AG10803 (cell line): ENCODE measurements at places on chromosomes 7 and 10.
A peak's percentile ranks its signal among the peaks of the same experiment; 100 is the strongest.

- no peak for DNase-seq
Observed at GRCh38 chr7:19403691-19404090, 258.5 kb upstream of the FERD3L start.

GRCh38 chr7:23956772-23957576 is 247.0 kb downstream of the STK31 start:
- DNase-seq: no peak

DNA sequence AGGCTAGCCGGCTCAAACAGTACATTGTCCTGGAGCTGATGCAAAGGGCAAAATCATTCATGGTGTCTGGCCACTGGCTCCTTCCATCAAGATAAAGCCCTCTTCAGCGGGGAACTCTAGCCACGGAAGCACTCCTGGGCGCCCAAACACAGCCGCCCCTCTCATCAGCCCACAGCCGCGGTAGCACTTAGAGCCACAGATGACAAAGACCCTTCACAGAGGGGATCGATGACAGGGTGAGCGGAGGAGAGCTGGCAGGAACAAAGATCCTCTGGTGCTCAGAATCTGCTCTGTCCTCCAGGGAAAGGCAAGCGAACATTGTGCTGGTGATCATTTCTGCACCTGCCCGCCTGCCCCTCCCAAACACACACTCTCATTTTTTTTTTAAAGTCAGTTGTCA is 222.2 kb upstream of the NRP1 start:
- DNase-seq: no peak

DNA sequence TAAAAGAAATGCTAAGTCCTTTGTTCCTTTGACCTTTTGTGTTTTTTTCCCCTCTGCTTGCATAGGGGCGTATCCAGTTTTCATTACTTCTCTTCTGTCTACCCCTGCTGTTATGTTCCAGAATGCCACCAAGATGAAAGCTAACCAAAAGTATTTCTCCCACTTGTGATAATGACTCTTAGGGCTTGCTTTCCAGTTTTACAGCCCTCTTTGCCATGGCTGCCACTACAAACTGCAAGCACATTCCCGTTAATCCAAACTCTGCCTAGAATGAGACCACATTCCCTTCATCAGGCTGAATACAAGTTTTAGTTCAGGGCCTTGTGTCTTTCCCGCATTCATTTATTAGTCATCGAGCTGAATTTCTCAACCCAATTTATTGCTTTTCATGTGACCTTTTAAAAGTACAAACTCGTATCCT is 23.6 kb upstream of the CD36 start:
- peak; percentile 78 for DNase-seq

DNA sequence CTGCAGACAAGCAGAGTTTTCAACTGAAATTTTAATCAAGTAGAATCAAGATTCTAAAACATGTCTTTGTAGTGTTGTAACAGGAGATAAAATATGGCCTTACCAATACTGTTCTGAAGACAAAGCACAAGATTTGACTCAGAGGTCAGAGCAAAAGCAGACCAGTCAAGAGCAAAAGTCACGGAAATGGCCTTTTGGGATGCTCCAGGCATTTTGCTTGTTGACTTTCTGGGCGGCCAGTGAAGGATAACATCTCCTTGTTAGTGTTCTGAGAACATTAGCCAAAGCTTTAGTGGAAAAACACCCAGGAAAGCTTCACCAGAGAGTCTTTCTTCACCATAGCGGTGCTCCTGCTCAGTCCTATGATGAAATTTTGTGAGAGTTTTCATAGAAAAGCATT is 590.6 kb downstream of the ARL4A start:
- DNase-seq: no peak

DNA sequence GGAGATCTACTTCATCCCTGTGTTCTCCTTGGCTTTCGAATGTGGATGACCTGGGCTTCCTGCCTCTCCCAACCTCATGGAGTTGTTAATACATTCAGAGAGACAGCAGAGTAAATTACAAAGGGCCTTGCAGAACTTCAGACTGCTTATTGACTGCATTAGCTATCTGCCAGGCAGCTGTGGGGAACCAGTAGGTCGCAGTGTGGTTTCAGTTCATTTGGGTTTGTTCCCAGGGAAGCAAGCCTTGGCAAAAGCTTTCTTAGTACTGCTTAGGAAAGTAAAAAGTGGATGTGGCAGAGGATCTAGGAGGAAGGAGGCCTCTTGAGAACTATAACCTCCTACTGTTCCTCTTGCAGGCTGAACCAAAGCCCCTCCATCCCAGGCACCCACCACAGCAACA is 9.2 kb downstream of the NPFFR1 start:
- peak; percentile 89 for DNase-seq

DNA sequence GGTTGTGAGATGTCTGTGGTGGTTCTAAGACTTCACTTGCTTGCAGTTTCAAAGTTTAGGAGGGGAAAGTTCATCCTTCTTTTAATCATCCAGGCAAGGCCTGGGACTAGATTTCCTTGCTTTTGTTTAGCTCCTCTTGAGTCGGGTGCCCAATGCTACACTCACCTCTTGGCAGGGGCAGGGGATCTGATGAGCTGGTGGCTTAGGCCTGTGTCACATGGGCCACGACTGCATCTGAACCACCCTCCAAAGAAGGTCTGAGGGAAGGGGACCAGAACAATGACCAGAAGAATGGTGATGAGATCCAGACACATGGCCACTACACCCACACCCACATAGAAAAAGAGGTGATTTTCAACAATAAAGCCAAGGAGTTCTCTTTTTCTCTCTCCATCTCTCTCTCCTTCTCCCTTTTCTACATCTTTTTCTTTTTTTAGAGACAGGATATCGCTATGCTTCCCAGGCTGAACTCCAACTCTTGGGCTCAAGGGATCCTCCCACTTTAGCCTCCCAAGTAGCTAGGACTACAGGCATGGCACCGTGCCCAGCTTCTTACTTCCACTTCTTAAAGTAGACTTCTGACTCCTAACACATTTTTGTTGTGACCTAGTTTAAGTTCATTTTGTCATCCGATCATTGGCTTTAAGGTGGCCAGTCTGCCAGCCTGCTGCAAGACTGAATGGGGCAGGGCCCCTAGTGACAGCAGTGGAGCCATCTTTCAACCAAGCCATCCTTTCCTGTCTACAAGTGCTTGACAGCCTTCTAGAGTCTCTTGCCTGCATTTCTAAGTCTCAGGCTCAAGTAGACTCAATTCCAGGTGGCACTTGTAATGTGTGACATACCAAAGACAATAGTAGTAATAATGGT is 350.9 kb downstream of the RNLS start:
- peak; percentile 45 for DNase-seq

- DNase-seq: no peak
Observed at GRCh38 chr10:70544431-70545340, 57.9 kb downstream of the PRF1 start.

DNA sequence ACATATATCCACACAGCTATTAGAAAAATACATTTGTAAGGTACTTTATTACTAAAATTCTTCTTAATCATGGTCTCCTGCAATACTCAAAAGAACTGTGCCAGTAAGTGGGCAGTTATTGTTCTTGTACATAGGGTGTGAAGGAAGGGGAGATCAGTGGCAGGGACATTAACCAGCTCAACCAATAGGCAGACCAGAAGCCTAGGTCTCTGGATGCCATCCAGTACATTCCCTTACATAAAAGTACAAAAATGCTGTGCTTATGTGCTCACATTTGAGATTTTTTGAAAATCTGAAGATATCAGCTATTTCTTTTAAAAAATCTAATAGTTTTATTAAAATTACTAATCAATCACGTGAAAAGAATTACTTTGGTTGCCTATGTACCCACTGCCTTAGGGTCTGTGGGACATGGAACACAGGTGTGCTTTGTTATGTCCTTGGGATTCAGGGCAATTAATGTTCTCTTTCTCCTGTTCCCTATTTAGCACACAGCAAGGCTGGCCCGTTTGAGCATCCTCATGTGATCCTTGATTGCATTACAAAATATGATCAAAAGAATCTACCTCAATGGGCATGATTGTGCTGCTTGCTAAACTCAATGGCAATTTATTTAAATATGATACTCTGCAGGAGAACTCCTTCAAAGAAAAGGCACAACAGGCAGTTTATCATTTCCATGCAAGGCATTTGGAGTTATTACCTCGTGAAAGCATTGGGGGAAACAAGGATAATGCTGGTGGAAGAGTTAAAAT is 22.7 kb downstream of the TWIST1 start:
- DNase-seq: no peak

DNA sequence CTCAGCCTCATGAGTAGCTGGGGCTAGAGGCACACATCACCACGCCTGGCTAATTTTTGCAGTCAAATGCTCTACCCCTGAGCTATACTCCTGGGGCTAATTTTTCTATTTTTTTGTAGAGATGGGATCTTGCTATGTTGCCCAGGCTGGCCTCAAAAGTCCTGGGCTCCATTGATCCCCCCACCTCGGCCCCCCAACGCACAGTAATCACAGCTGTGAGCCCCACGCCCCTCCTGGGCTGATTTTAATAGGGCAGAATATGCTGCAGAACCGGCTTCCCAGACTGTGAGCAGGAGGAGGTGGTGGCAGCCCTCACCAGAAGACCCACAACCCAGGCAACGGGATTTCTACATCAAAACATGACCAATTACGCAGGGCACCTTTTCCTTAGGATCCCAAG is 15.2 kb downstream of the BRAT1 start:
- DNase-seq: no peak

DNA sequence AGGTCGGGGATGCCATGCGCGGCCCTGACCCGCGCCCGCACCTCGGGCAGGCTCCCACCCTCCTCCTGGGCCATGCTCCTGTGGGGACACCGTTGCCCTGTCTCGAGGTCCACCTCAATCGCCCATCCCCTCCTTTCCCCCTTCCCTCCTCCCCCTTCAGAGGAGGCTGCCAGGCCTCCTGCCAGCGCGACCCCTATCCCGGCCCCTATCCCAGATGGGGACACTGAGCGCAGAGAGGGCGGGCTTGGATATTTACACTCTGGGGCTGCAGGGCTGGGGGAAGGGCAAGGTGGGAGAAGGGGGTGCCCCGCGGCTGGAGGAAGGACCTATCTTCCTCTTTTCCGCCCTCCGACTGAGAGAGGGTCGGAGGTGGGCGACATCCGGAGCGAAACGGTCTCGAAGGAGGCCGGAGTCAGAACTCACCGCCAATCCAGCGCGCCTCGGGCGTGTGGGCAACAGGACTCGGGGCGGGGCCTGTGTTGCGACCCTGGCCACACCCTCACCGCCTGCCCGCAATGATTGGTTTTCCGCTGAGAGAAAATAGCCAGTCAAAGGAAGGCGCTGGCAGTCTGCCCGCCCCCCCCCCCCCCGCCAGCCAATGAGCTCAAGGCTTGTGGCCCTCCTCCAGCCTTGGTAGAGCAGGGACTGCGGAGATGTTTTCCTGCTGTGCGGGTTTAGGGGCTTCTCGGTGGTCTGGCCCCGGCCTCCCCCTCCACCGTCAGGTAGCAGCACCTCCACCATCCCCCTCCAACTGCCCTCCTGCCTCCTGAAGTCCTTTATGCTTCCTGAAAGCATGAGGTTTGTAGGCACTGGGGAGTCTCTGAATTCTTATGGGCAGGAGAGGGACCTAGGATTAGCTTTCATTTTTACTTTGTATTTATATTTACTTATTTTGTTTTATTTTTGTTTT is at the start of gene METTL27:
Gene METTL27, minus strand, starts transcription at position 450 of the 910 bp plus-strand sequence. Its CDS starts 376 bp downstream, at position 74.
- peak; percentile 90 for DNase-seq

DNA sequence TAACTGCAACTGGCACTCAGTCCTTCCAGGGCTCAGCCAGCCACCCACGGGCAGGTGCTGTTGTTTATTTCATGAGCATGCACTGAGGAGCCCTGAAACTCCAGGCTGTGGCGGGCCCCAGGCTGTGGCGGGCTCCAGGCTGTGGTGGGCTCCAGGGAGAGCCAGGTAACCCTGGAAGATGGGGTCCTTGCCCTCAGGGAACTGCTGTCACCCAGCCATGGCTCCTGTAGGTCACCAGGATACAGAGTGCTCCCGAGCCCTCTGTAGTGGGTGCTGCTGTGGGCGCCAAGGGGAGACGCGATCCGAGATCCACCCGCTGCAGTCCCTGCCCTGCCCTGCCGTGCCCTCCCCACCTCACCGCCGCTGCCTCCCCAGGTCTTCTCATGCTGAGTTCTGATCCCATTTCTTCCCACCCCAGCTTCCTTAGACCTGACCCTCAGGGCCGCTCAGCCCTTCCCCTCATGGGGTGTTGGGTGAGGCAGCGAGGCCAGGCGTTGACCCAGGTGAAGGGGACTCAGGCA is 29.6 kb downstream of the LRRC27 start:
- no peak for DNase-seq

DNA sequence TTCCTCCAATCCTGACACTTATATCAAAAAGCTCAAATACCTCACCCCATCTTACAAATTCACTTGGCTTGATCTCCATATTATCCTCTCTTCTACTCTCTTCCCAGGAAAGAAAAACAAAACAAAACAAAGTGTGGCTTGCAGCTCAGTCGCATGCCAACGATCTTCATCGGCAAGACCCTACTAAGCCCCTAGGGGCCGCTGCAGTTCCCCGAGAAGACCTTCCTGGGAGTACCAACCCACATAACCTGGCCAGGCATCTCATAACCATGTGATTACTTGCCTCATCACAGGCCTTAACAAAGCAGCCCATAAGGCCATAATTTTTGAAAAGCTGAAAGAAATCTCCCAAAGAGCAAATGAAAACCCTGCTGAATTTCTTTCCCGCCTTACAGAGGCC is 103.7 kb downstream of the ZNF92 start:
- no peak for DNase-seq

DNA sequence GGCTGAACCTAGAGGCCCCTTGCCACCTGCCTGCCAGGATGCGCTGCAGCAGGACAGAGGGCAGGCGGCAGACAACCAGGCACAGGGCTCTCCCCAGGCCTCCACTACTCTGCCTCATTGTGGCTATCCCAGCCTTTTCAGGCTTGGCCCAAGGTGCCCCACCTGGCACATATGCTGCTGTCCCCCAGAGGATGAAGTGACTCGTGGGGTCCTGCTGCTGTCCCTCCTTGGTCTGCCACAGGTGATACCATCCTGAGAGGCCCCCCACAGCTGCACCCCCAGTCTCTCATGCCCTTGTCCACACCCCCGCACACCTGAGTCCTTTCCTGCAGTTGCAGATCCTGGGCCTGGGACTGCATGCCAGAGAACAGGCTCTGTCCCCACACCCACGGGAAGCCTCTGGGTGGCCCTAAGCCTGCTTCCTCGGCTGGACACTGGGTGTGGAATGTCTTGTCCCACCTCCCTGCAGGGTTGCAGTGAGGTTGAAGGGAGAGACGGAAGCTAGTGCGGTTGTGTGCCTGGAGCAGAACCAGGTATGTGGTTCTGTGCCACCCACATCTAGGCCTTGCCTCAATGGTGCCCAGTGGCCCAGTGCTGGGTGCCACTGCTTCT is 55.3 kb downstream of the RASGEF1A start:
- DNase-seq: no peak

DNA sequence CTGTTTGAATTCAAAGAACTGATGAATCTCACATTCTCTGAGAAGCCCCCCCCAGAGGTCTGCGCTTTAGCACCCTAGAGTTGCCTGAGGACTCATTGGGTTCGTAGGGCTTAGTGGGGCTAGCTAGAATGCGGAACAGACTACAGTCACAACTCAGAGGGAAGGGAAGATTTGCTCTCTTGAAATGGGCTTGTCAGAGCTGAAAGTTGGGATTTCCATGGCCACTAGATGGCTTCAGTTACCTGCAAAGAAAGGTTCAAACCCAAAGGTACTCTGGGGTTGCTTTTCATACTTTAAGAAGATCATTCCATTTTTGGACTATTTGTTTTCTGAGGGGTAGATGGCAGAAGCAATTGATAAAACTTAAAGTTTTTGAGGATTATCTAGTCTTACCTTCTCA is 205.0 kb downstream of the BBS9 start:
- peak; percentile 10 for DNase-seq
